Stimulated activated CD8-positive, alpha-beta memory T cell treated with anti-CD3 and anti-CD28 coated beads, Interleukin-4, amount 100 ng/mL, for 1 hour (primary cell): ENCODE measurements at places on chromosomes 6 and 20.

DNA sequence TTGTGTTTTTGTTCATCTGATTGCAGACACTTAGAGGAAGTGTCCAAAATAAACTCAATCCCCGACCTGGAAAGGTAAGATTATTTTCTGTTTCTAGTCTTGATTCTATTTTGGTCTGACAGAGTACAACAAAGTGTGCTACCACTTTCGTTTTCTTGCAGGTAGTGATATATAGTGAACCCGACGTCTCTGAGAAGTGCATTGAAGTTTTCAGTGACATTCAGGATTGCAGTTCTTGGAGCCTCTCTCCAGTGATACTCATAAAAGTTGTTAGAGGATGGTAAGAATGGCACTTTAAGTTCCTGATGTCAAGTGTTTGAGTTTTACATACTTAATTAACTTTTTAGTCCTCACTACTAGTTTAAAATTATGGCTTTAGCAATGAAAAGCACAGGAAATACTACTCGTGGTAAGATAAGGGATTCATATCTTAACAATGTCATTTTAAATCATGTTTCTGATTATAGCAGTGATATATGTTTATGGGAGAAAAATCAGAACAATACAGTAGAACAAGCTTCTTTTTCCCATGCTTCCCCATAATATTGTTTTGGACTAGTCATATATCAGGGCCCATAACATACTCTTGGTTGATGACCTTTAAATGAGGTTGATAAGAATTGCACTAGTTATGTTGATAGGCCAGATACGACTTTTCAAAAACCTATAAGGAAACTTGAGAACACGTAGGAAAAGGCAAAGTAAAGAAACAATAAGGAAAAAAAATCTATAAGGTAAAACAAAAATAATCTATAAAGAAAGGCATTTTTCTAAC, 104.0 kb downstream of the RTN4IP1 start:
- DNase-seq: no peak

- no peak for DNase-seq
Measured at GRCh38 chr6:129992881-129993280, 25.5 kb upstream of the L3MBTL3 start.

DNA sequence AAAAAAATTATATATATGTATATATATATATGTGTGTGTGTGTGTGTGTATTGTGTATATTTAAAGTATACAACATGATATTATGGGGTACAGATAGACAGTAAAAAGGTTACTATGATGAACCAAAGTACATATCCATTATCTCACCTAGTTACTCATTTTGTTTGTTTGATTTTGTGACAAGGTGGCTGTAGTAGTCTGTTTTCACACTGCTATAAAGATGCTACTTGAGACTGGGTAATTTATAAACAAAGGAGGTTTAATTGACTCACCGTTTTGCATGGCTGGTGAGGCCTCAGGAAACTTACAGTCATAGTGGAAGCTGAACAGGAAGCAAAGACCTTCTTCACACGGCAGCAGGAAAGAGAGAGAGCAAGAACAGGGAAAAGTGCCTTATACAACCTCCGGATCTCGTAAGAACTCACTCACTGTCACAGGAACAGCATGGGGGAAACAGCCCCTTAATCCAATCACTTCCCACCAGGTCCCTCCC, 30.2 kb upstream of the DACT2 start:
- DNase-seq: no peak

- DNase-seq: peak; percentile 10
Measured at GRCh38 chr6:34459899-34460593, 5.8 kb upstream of the PACSIN1 start.

GRCh38 chr6:113588646-113589045, 268.5 kb upstream of the MARCKS start:
- DNase-seq: no peak
